ENCODE measurements at places on chromosomes 2 and 18. TPM values are rescaled to one million over a fixed set of nuclear protein-coding genes. Genes with fewer than 3 reads are reported as not detected.

Gene SMYD5
- total RNA-seq: 37.0 TPM

Gene ALPP
- total RNA-seq: 0.45 TPM

Gene GAD1
- total RNA-seq: not detected

- no peak for DNase-seq
Observed at GRCh38 chr2:158213773-158214172, 112.1 kb downstream of the UPP2 start.
